ENCODE measurements at places on chromosomes 7 and 10.
A peak's percentile ranks its signal among the peaks of the same experiment; 100 is the strongest.

- no peak for DNase-seq
Measured at GRCh38 chr10:86377797-86378146, 11.2 kb upstream of the GRID1 start.

- no peak for DNase-seq
Measured at GRCh38 chr7:73811760-73812168, 19.0 kb upstream of the CLDN4 start.

DNA sequence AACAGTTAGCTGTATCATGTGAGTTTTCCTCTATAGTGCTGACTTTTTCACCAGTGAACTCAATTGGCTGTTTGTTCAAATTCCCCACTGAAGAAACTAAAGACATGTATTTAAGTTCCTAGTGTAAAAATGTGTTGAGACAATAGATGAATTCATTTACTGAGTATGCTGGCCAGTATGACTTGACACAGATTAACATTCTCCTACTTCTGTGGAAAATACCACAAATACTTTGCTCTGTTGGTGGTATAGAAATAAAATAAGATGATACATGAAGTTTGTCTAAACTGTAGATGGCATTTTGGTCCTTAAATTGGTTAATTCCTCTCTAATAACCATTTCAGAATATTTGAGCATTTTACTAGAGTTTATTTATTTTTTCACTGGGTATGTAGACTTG, 227.7 kb upstream of the TEX47 start:
- DNase-seq: peak; percentile 75

DNA sequence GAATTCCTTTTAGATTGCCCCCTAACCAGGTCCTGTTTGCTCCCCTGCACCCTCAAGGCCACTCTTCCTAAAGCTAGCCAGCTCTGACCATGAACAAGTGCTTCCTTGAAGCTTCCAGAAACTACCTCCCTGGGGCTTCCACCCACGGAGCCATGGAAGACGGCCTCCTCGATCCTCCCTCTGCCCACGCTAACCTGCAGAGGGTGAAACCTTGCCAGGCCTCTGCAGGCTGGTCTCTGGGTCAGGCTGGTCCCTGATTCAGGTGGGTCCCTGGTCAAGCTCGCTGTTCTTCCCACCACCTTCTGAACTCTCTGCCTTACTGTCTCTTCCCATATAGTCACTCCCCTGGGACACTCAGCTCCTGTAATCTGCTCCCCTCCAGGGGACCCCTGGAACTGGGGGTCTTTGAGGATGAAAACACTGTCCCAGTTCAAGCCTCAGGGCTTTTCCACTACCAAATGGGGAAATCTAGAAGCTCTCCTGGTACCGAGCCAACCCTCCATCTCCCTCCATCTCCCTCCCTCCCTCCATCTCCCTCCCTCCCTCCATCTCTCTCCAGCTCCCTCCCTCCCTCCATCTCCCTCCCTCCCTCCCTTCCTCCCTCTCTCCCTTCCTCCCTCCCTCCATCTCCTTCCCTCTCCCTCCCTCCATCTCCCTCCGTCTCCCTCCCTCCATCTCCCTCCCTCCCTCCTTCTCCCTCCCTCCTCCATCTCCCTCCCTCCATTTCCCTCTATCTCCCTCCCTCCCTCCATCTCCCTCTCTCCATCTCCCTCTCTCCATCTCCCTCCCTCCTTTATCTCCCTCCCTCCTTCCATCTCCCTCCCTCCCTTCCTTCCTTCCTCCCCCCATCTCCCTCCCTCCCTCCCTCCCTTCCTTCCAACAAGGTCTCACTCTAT, 2.9 kb downstream of the MLXIPL start:
- DNase-seq: no peak

DNA sequence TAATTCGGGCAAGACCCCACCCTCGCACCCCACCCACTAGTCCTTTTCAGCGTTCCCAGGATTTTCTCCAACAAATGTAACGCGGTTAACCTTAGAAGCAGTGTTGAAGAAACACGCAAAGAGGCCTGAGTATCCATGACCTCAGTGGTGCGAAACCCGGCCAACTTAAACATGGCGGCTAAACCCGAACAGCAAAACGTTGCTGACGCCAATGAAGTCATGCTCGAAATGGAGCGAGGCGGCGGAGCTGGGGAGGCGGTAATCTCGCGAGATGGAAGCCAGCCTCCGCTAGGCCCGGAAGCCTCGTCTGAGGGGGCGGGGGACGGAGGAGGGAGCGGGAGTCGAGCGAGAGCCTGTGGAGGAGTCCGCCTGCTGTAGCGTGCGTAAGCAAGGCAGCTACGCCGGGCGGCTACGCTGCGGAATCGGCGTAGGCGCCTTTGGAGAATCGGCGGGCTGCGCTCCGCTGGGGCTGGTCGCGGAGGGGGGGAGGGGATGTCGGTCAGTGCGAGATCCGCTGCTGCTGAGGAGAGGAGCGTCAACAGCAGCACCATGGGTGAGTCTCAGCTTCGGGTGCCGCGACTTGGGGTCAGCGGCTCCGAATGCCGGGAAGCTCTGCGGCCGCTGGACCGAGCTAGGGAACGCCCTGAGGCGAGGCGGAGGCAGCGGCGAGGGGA, at the start of gene SEPTIN7:
SEPTIN7 (plus strand) TSS at position 340 of the 674 bp plus-strand sequence; CDS start at position 493, 153 bp downstream.
- DNase-seq: peak; percentile 94

DNA sequence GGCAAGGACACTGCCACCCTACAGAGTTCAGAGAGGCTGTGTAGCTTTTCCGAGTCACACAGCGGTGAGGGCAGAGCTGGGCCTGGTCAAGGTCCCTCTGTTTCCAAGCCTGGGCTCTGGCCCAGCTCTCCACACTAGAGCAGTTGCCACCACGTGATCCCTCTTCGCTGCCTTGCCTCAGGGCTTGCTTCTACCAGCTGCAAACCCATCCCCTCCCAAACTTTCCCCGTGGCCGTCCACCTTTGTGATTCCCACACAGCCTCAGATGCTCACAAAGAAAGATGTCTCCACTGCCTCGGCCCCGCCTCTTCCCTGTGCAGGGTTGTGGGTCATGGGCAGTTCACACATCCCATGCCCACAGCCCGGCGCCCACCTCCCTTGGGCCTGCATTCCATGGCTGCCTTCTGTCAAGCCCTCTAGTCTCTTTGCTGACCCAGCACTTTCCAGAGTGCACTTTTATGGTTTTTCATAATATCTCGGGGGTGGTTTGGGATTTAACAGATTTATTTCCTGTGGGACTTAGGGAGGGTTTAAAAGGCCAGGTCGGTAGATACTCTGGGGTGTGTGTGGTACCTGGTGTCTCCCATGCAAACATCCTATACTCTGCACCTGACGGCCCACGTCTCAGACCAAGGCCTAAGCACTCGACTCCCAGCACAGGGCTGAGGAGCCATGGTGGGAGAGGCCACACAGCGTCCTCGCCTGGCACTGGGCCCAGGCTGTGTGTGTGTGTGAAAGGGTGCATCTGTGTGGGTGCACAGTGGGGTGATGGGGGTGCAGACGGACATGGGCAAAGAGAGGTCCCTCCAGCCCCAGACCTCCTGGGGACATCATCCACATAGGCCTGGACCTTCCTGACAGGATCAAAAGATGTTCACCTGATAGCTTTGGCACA, 59.6 kb downstream of the PKD1L1 start:
- peak; percentile 16 for DNase-seq

DNA sequence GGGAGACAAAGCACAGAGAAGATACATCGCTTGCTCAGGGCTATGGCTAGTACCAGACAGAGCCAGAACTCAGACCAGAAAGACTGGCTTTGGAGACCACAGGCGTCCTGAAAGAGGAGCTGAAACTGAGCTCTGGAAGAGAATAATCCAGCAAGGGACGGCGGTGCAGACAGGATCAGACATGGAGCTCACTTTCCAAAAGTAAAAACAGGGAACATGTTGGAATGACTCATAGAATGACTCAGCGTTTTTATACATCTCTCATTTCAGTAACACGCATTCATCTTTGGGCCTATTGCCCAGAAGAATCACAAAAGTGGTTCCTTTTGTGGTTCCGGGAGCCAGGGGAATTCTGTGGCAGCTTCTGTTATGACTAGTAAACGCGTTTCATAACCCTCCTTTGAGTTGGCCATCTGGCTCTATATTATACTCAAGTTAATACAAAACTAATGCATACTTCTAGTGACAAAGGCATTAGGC, 37.2 kb downstream of the PLEKHS1 start:
- DNase-seq: peak; percentile 25

DNA sequence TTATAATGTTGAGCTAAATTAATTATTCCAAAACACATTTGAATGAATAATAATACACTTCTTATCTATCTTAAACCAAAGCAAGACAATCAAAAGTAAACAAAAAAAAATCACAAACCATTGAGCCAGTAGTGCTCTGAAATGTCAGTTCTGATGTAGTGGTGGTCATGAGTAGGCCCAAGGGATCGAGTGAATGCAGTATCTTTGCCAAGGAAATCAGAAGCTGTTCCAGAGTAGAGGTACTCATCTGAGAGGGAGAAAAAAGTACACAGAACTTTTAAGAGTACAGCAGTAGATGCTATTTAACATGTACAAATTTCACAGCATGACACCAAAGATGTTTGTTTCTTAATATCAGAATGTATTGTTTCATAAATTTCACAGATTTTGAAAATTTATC, 121.5 kb downstream of the SEMA3D start:
- no peak for DNase-seq

GRCh38 chr7:107530751-107531150, 33.0 kb downstream of the COG5 start:
- DNase-seq: no peak

- no peak for DNase-seq
Measured at GRCh38 chr7:90461219-90461618, 8.2 kb upstream of the PTTG1IP2 start.

DNA sequence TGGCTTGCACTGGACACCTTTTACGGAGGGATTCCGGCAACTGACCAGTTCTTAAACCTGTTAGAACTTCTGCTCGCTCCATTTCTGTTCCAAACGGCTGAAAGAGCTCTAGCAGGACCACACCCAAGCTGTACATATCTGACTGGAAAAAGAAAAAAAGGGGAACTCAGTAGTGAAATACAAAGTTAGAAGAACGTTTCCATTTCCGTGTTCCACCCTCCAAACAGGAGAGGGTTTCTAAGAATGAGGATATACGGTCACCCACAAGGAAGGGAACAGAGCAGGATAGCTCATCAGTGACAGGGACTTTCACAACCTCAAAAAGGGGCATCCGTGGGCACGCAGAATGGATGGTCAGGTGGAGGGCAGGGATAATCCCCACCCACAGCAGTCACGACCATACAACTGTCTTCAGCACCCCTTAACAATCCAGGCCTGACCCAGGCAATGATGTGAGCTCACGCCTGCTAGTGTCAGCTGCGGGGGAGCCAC, 4.3 kb upstream of the ANKRD61 start:
- DNase-seq: no peak

DNA sequence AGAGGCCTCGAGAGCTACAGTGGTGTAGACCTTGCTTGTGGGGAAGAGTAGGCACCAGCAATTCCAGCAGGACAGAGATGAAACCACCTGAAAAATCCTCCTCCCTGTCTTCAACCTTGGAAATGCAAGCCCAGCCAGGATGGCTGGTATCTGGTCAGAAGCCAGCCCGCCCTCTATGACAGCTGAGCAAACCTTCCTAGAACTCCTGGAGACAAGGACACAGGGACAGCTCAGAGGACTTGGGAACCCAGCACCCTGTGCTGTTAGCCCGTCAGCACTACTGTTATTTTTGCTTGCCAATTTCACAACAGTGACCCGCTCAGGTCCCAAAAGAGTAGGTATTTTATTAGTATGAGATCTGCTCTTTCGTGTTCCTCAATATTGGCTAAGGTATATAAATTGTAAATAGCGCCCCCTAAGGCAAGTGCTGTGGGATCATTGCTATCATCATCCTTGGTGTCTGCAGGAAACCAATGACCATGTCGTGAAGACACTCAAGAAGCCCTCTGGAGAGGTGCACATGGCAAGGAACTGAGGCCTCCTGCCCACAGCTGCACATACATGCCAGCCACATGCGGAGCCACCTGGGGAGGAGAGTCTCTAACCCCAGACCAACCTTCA, 156.5 kb upstream of the CHST15 start:
- DNase-seq: no peak

DNA sequence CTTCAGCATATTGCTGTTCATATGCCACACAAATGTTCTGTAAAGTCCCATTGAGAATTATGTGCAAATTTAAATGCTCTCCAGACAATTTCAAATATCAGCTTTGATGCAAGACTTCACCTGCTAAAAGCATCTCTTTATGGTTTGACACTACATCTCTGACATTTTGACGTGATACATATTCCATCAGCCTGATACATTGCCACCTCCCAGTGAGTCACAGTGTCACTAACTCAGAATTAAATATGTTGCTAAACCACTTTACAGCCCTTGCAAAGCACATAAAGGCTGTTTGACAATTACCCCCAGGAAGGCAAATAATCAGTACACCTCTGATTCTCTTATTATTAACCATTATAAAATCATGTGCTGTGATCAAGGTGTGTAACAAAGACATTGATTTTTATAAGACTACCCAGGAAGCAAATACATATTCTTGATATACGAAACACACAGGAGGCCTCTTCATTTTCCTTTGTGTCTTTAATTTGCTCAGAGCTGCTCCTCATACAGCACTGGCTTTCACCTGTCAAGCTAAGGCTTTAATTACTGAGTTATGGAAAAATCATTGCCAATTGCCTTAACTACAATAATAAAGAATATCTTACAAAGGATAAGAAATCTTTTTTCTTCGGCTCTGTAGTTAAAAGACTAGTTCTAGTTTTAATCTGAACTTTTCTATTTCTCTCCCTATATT, 547.5 kb upstream of the C7orf33 start:
- DNase-seq: no peak

DNA sequence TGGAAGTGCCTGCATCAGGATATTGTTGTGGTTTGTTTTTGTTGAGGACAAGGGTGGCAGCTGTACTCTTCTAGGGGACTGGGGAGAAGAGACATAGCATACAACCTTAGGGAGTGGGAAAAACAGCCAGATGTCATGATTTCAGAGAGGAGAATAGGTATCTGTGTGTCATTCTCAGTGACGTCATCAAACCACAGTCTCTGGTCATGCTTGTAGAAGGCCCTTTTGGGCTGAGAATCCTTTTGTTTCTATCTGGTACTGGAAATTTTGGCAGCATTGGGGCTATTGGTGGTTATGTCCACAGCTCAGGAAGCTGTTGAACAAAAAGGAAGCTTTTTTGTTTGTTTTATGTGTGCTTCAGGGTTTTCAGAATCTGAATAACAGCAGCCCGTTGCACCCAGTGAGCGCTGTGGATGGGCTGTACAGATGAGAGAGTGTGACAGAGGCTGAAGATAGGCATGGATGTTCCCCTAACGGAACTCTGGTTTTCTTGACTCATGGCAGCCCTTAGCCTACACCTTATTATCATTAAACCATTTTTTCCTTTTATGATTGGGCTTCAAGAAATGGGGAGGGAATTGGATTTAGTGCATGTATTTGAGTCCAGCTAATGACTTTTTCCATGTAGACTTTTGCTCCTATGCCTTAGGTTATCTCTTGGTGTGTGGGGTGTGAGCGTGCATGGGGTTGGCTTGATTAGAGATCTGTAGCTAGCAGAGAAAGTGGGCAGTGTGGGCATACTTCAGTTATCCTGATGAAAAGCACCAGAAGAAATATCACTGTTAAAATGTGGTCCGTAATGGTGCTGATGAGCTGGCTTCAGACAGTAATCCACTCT, 65.7 kb downstream of the SND1 start:
- DNase-seq: no peak

- no peak for DNase-seq
Measured at GRCh38 chr10:52212062-52212461, 102.0 kb upstream of the DKK1 start.

- DNase-seq: no peak
Measured at GRCh38 chr7:70502117-70502863, 629.7 kb upstream of the GALNT17 start.

- no peak for DNase-seq
Measured at GRCh38 chr10:100828738-100829096, 83.3 kb downstream of the PAX2 start.
